ENCODE measurements at places on chromosomes 2 and 18.

DNA sequence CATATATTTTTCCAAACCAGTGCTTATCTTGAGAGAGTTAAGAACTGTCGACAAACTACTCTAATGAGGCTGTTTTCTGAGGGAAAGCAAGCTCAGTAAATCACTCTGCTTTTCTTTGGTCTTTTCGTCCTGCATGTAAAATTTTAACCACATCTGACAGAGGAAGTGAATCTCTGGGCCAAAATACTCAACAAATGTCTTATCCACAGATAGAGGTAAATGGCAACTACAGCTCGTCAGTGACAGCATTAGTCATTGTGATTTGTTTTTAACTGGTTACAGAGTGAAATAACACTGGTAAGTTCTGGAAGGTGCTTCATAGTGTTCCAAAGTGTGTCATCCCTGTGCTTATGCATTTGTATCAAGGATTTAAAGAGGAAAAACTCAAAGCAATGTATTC, 82.6 kb upstream of the SLC8A1 start:
- DNase-seq: no peak

GRCh38 chr2:29528891-29529520, 392.4 kb downstream of the ALK start:
- DNase-seq: peak; percentile 51

DNA sequence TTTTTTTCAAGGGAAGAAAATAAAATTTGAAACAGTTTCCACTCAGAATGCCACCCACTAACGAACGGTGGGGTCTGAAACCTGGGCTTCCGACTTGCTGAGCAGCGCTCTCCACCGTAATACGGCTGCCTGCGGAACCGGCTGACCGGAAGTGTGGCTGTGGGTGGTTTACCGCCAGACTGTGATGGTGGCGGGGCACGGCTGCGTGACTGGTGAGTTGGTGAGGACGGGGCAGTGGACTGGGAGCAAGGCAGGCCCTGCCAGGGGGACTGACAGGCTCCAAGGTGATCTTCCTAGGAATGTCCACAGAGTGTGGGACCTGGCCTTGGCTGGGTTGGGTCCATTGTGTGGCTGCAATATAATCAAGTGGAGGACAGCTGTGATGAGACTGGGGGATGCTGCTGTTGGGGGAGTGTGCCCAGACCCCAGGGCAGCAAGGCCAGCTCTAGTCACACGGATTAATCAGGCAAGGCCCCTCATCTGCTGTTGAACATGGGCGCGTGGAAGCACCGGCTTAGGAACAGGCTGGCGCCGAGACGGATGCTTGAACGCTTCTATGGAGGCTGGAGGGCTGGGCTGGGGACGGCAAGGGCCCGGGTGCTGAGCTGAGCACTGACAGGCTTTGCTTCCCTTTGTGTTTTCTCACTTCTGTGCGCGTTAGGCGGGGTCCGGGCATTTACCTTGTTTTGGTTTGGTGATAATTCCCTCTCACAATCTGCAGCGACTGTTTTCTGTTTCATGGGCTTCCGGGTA, 357.7 kb upstream of the SPRED2 start:
- DNase-seq: no peak

DNA sequence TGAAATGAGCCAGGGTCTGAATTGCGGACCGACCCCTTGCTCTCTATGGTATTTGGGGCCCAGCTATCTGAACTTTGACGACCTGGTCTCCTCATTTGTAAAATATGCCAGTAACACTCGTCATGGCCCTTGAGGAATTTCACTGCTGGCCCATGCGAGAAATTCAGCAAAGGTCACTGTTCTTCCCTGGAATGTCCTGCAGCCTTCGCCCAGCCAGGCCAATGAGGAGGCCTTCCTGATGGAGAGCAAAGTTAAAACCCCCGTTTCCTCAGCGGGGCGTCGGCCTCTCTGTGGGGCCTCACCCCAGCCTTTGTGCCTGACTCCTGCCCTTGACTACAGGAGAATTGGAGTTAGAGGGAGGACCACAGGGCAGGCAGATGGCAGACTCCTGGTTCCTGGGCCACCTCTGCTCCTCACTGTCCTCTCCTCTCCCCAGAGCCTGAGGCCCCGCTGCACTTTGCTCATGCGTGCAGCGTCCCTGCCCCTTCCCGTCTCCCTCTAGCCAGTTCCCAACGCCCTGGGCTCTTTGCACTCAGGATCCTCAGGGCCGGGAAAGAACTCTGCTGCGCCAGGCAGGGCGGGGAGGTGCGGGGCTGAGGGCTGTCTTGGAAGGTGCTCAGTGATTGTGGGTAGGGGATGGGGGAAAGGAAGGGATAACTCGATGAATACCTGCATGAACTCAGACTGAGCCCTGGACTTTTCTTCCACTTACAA, 257.0 kb upstream of the RAB6C start:
- DNase-seq: no peak

DNA sequence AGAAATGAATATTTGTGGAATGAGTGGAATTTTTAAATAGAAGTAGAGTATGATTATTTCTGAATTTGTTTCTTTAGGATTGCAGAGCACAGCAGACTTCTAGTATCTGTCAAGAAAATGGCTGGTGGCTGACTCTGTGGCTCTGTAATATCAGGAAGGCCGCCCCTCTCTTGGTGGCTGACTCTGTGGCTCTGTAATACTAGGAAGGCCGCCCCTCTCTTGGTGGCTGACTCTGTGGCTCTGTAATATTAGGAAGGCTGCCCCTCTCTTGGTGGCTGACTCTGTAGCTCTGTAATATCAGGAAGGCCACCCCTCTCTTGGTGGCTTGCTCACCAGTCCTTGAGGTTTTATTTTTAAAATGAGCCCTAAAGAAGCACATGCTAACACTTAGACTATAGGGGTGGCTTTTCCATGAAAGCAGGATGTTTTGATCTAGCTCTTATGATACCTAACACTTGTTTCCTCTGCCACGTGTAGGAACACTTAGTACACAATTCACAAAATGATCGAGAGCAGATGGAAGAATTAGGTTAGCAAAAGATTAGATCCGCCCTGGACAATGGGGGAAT, 85.1 kb upstream of the TTC39C start:
- no peak for DNase-seq

DNA sequence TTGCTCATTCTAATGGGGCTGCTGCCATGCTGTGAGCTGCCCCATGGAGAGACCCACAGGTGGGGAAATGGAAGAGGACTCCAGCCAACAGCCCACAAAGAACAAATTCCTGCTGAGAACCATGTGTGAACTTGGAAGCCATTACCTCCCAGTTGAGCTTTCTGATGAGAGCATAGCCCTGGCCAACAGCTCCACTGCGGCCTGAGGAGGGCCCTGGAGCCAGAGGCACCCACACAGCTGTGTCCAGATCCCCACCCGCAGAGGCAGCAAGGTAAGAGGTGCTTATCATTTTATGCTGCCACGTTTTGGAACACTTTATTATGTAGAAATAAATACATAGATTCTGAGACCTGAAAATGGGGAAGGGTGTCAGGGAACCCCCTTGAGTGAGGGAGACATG, 44.2 kb upstream of the OTOS start:
- DNase-seq: no peak

GRCh38 chr2:217052856-217053577, 193.2 kb upstream of the TNP1 start:
- DNase-seq: no peak

- no peak for DNase-seq
These were observed 226.0 kb upstream of the LRRTM1 start for GRCh38 chr2:80530442-80531064.

DNA sequence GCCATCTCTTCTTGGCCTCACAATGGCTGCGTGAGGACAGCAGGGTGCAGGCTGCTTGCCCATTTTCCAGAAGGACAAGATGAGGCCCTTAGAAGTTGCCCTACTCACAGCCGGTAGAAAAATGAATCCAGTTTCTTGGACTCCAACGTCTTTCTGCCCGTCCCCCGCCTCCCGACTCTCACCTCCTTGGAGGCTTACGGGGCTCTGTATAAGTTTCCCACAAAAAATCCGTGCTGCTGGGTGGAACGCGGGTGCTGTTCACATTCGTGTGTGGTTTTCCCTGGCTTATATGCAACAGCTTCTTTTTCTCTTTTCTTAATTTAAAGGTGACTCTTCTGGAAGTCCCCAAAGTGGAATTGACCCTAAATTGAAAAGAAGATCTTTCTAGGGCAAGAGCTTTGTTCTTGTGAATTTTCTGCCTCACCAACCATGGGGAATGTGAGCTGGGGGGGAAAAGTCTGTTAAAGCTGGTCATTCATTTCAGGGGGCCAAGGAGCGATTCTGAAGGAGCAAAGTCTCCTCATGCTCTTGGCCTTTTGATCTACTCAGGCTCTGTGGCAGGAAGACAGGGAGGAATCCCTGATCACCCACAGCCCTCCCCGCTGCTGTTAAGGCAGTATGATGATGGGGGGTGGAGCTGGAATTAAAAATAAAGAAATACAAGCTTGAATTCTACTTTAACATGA, 51.3 kb downstream of the DDX1 start:
- DNase-seq: no peak

DNA sequence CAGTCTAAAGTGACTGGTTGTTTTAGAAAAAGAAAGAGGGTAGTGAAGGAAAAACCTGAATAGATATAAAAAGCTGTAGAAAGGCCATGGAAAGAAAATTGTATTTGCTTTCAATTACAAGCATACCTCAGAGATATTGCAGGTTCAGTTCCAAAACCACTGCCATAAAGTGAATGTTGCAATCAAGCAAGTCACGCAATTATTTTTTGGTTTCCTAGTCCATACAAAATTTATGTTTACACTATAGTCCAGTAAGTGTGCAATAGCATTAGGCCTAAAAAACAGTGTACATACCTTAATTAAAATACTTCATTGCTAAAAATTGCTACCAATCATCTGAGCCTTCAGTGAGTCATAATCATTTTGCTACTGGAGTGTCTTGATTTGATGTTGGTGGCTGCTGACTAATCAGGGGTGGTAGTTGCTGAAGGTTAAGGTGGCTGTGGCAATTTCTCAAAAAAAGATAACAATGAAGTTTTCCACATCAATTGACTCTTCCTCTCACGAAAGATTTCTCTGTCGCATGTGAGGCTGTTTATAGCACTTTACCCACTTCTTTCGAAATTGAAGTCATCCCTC, 2003.8 kb upstream of the PIK3C3 start:
- no peak for DNase-seq

GRCh38 chr2:122300758-122301157, 545.3 kb downstream of the TSN start:
- DNase-seq: no peak

- no peak for DNase-seq
These were observed 1201.8 kb upstream of the CDH2 start for GRCh38 chr18:29378651-29379136.

Data from AG04450 (cell line).